ELR (cell line): ENCODE measurements at places on chromosomes 2 and 18.

GRCh38 chr2:191202881-191203397 lies 42.3 kb upstream of the MYO1B start:
- DNase-seq, result peak; percentile 65

DNA sequence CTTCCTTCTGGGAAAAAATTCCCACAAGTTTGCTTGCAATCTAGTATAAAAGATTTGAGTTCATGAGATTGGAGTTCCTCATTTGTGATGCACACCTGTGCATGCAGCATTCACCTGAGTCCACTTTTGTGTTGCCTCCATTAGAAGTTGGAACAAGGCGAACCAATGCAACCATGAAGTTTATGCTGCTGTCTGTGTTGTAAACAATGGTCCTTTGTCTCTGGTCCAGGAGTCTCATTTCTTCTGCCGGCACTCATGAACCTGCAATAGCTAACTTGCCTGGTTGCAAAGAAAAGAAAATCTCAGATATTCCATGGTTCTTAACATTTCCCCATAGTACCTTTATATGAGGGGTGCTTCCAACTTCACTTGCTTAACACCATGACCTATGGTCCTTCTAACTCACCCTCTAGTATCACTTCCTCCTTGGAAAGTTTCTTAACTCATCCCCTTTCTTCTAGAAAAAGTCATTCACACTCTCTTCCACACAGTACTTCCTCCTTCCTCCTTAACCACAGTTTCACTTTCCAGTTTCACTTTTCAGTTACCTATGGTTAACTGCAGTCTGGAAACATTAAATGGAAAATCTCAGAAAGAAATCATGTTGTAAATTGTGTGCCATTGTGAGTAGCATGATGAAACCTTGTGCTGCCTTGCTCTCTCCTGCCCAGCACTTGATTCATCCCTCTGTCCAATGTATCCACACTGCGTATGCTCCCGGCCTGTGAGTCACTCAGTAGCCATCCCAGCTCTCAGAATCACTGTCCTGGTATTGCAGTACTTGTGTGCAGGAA lies 128.8 kb upstream of the TRIB2 start:
- DNase-seq, result peak; percentile 89

DNA sequence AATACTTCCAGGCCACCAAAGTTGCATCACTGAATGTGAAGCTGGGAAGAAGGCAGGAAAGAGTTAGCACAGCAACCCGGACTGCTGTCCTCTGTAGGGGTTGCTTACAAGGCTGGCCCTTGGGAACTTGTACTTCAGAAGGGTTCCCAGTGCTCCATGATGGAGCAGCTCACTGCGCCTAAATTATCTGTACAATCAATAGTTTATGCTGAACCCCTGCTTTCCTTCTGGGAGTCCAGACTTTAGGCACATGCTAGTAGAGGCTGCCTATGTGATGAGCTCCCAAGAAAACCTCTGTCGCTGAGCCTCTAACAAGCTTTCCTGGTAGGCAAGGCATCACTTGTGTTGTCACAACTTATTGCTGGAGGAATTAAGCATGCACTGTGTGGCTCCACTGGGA lies 34.3 kb downstream of the XDH start:
- DNase-seq, result no peak

DNA sequence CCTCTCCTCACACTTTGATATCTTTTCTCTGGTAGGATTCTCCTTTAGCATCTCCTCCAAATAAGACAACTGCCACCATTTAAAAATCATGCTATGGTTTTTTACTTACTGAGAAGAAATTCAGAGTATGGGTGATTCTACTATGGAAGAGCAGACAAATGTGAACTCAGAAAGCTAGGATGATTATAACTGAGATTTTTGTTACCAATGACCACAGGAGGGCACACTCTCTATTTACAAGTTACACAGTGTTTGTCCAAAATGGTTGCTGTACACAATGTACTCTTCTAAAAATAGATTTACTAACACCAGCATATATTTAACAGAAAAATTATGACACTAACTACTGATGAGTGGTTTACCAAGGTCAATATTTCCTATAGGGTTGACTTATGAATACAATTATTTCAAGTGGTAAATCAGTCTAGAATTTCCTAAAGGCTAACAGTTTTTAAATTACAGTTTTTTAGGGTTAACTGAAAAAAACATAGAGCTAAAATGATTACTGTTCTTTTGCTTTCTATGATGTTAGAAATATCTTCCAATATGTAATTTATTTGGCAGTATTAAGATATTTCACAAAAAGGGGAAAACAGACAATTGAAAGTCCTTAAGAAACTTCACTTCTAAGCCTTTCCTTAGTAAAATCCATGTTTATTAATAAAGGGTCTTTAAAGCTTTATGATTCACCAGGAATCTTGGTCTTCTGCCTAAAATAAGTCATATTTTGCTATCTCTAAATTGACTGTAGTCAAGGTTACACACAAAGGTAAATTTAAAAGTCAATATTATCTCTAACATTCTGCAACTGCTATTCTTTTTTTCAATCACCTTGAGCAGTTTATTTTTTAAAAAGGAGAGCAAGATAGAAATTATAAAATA lies 57.2 kb downstream of the MAP4K3 start:
- DNase-seq, result peak; percentile 75

- no peak for DNase-seq
Measured at GRCh38 chr2:205158404-205158803, 523.9 kb upstream of the NRP2 start.
